ENCODE measurements at places on chromosomes 5 and 9. TPM values are rescaled to one million over a fixed set of nuclear protein-coding genes. Genes with fewer than 3 reads are reported as not detected.

GRCh38 chr9:17627641-17628040 lies 48.8 kb downstream of the SH3GL2 start:
- DNase-seq: no peak

GRCh38 chr5:56037531-56038010 lies 42.8 kb upstream of the IL6ST start:
- no peak for DNase-seq

GRCh38 chr5:86532429-86532828 lies 85.3 kb upstream of the COX7C start:
- no peak for DNase-seq

- DNase-seq: no peak
Measured at GRCh38 chr5:75756211-75756610, 39.0 kb upstream of the POC5 start.

- no peak for DNase-seq
Measured at GRCh38 chr5:120605325-120606079, 141.4 kb downstream of the PRR16 start.

DNA sequence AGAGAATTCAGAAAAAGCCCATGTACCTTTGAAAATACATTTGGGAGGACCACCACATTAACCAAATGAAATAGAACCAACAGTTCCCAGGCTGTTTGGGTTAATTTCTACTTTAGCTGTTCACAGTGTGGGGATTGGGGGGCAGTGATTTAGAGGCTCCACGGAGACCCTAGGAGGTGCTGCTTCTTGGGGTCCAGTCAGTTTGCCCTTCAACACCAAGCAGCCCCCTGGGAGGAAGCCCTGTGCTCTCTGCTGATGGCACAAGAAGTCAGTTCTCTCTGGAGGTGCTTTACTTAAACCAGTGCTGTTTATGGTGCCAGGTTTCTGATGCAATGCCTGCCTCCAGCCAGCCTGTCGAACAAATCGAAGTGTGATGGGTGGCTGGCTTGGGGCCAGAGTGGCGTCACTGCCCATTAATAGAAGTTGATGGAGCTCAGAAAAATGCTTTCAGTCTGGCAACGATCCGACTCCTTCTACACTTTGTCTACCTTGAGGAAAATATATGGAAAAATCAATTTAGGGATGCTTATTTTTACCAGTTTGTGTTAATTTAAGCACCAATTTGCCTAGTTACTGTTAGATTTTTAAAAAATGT lies 134.0 kb downstream of the SNX18 start:
- no peak for DNase-seq

DNA sequence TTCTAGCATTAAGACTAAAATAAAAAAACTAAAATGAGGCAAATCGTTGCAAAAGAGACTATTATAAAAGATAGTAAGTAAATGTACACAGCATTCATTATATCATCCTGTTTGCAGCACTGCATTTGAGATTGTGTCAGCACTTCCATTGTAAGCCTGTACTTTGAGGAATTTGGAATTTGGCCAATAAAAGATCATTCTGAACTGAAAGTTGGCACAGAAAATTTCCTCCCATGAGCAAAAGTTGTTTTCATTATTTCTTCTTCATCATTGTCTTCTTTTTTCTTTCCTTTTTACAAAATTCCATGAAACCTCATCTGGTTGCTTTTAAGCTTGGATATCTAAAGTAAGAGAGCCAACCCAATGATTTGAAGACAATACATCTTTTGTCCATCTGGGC lies 199.3 kb upstream of the ADAMTSL1 start:
- DNase-seq: no peak

DNA sequence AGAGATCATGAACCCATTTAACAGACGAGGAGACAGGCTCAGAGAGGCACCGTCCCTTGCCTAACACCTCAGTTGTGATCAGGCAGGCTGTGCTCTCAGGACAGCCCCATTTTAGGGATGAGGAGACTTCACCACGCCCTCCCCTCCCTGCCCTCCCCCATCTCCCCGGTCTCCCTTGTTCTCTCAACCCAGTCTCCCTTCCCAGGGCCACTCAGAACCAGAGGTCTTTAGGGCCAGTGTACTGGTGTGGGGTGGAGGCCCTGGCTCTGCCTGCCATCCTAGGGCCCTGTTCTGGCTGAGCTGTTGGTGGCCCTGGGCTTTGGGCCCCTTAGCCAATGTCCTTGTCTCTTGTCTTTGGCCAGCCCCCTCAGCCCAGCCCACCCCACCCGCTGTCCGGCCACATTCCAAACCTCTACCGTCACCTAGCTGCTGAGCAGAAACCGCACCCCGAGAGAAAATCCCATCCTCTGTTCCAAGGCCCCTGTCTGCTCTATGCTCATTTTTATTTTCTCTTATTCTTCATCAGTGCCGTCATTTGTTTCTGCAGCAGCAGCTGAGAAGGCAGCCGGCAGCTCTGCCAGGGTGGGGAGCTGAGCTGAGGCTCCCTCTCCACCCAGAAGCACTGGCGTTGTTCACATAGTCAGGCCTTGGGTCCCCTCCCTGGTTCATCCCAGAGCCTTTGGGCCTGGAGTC lies 33.9 kb downstream of the OLFML2A start:
- DNase-seq: no peak

DNA sequence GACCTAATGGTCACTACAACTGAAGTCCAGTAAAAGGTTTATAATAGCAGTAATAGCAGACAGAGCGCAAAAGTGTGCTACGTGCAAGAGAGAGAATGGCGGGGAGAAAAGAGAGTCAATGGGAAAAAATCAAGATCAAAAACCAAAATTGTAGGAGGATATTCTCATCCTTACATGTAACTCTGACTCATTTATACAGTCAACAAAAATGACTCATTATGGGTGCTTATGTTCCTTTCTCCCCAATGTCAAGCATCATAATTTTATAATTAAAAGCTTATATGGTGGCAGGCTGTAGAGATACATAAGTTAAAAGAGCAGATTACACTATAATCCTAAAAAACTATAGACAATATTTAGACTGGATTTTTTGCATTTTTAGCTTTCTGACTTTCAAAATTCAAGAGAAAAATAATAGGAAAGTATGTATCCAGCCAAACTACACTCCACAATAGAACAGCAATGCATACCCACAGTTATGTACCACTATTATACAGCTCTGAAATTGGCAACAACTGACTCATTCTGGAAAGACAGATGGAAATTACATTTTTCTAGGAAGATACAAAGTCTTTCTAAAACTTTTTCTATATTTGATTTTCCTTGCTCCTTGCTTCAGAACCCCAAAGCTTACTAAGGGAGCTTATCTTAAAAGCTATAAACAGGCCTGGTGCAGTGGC lies 78.4 kb downstream of the PLPP1 start:
- DNase-seq: no peak

SNCB gene
- 0.26 TPM for polyA plus RNA-seq

GALNT12 gene
- polyA plus RNA-seq: 4.3 TPM

- no peak for DNase-seq
Measured at GRCh38 chr9:136626740-136627642, 35.7 kb upstream of the EGFL7 start.

GRCh38 chr5:134738133-134738962 lies at the start of gene CAMLG:
CAMLG (plus strand) TSS chr5:134738548; CDS start chr5:134738621, 73 bp downstream.
- DNase-seq: peak; percentile 97

GRCh38 chr5:175275097-175275496 lies 168.9 kb downstream of the DRD1 start:
- no peak for DNase-seq

GRCh38 chr5:92145852-92146251 lies 762.7 kb upstream of the ARRDC3 start:
- DNase-seq: no peak

PHF2 gene
- 0.80 TPM for polyA plus RNA-seq

DNA sequence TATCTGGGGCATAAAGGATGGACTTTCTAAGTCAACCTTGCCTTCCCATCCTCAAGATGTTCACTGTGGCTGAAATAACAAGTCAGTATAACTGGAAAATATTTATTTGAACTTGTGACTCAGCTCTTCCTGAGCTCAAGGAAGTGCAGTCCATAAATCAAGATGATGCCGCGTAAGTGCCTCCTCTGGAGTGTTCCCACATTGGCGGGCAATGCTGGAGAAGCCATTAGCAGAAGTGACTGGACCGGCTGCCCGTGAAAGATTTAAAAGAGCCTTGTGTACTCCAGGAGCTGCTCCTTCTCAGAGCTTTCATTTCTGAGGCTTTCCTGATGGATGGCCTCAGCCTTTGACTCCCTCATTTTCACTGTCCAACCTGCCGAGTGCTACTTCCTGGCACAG lies 17.4 kb downstream of the TMOD1 start:
- DNase-seq: no peak

- DNase-seq: no peak
Measured at GRCh38 chr5:152641970-152642805, 237.1 kb upstream of the NMUR2 start.

DNA sequence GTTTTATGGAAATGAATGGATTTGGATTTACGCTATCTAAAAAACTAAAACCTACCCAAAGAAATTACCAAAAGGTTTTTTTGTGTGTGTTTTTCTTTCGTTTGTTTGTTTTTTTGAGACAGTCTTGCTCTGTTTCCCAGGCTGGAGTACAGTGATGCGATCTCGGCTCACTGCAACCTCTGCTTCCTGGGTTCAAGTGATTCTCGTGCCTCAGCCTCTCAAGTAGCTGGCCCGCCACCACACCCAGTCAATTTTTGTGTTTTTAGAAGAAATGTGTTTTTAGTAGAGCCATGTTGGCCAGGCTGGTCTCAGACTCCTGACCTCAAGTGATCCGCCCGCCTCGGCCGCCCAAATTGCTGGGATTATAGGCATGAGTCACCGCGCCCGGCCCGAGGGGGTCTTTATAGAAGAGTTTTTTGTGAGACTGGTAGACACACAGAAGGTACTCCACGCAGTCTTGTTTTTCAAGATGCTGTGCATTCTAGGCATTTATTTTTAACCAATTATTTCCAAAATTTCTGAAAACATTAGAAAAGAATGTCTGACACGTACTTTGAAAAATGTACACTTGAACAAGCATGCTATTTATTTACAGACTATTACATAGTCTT lies 75.7 kb downstream of the NR6A1 start:
- no peak for DNase-seq

DMGDH gene
- not detected for polyA plus RNA-seq

IDNK gene
- 31.1 TPM for polyA plus RNA-seq

- no peak for DNase-seq
Measured at GRCh38 chr5:179904463-179905160, 3.1 kb downstream of the TBC1D9B start.

KIF4B gene
- not detected for polyA plus RNA-seq

- DNase-seq: peak; percentile 70
Measured at GRCh38 chr9:127903557-127904475, 4.4 kb upstream of the ST6GALNAC6 start.

DNA sequence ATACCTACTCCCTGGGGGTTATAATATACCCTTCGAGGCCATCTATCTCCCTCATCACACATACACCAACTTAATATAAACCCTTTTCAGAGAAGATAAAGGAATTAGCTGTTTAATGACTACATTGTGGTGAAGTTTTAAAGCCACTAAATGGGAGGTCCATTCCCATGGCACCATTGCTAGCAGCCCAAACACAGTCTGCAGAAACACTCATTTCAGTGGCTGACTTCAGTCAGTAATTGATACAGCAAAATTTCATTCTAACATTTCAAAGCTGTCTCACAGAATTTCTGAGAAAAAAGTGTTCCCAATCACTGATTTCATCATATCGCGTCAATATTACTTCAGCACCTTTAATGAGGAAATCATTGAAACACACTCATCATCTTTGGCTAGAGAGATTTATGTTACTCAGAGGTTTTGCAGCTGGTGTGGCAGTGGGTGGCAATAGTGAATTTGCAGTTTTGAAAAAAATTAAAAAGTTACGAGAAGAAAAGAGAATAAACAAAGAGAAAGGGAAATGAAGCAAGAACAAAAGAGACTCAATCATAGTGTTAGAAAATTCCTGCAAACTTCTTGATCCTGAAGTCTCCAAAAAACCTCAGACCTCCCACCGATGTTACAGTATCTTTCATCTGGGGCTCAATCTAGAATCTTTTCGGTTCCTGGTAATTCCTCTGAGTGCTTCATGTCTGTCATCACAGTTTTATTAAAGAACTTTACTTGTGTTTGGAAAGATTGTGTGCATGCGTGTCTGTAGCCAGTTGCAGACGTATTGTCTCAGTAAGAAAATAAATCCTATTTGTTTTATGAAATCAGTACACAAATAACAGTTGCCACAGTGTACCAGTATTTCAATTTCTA lies 105.0 kb downstream of the ERCC6L2 start:
- no peak for DNase-seq

GRCh38 chr9:94068257-94068656 lies 16.0 kb upstream of the PTPDC1 start:
- DNase-seq: no peak

- DNase-seq: no peak
Measured at GRCh38 chr9:35687972-35688557, 1.7 kb downstream of the TPM2 start.

DNA sequence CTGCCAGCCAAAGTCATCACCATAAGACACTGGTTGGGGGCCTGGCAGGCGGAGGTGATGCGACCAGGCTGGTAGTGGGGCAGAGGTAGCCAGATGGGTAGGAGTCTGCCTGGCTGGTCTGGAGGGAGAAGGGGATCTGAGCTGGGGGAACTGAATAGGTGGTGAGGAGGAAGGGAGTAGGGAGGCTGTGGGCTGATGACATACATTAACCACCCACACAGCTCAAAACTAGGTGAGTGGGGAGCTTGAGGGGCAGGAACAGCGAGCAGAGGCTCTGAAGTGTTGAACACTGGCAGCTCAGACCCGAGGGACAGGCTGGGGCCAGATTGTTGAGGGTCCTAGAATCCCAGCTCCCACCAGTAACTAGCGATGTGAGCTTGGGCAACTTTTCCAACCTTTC lies 81.0 kb downstream of the DAB2IP start:
- no peak for DNase-seq

- DNase-seq: no peak
Measured at GRCh38 chr5:98794414-98795080, 21.1 kb downstream of the RGMB start.
